ENCODE measurements at places on chromosomes 3 and 15.

GRCh38 chr3:78887029-78887428 is 880.8 kb downstream of the ROBO1 start:
- no peak for DNase-seq

DNA sequence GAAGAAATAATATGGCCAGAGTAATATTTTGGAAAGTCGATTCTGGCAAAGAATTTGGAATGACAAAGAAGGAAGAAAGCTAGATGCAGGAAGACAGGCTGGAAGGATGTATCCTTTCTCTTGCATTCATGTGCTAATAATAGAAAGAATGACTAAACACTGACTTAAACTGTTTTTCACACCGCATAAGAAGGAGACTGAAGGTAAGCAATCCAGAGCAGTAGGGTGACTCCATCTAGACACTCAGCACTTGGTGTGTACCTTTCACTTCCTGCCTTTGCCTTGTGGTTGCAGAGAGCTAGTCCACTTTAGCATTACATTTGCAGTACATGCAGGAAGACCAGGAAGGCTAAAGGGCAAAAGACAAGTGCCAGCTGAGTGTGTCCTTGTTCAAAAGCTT is 234.6 kb downstream of the RBMS3 start:
- no peak for DNase-seq

- no peak for DNase-seq
Observed at GRCh38 chr3:2823437-2824211, 286.6 kb downstream of the IL5RA start.

DNA sequence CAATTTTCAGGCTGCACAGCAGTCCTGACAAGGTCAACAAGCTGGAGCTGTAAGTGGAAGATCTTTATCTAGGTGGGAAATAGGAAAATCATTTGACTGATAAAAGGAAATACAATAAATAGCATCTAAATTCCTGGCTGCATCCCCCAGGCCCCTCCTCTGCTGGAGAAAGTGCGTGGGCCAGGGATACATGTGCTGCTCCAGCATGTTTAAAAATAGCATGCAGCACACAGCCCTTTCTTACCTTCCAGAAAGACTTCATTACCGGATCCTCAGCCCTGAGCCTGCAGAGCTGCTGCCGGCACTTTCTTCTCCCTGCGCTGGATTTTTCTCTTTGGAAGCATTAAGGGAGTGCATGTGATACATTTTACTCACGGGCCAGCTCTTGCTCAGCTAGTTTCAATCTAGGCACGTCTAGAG is 77.3 kb downstream of the HMG20A start:
- DNase-seq = no peak

DNA sequence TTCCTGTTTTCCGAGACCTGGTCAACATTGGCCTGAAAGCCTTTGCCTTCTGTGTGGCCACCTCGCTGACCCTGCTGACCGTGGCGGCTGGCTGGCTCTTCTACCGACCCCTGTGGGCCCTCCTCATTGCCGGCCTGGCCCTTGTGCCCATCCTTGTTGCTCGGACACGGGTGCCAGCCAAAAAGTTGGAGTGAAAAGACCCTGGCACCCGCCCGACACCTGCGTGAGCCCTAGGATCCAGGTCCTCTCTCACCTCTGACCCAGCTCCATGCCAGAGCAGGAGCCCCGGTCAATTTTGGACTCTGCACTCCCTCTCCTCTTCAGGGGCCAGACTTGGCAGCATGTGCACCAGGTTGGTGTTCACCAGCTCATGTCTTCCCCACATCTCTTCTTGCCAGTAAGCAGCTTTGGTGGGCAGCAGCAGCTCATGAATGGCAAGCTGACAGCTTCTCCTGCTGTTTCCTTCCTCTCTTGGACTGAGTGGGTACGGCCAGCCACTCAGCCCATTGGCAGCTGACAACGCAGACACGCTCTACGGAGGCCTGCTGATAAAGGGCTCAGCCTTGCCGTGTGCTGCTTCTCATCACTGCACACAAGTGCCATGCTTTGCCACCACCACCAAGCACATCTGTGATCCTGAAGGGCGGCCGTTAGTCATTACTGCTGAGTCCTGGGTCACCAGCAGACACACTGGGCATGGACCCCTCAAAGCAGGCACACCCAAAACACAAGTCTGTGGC is 16.9 kb downstream of the TMEM43 start:
- no peak for DNase-seq
